Retinal pigment epithelial cell (primary cell): ENCODE measurements at places on chromosomes 13 and 19.

- no peak for DNase-seq
Observed at GRCh38 chr19:843836-844545, 3.2 kb downstream of the PRTN3 start.

DNA sequence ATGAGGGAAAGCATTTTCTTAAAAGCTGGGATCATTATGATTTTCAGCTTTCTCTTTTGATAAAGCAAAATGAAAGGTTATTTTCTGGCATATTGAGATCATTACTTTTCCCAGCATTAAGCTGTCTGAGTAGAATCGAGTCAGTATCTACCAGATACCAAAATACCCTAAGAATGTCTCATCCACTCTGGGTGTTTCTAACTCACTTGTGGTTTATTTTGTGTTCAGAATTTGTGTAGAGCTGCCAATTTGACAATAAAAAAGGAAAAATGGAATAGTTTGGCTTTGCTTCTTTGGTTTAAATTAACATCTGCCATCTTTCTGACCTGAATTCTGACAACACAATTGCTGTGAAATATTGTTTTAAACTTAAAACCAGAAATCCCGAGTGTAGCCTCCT is 438.7 kb upstream of the ARGLU1 start:
- DNase-seq, result no peak

GRCh38 chr13:111973186-111973585 is 93.8 kb upstream of the SOX1 start:
- DNase-seq, result no peak

DNA sequence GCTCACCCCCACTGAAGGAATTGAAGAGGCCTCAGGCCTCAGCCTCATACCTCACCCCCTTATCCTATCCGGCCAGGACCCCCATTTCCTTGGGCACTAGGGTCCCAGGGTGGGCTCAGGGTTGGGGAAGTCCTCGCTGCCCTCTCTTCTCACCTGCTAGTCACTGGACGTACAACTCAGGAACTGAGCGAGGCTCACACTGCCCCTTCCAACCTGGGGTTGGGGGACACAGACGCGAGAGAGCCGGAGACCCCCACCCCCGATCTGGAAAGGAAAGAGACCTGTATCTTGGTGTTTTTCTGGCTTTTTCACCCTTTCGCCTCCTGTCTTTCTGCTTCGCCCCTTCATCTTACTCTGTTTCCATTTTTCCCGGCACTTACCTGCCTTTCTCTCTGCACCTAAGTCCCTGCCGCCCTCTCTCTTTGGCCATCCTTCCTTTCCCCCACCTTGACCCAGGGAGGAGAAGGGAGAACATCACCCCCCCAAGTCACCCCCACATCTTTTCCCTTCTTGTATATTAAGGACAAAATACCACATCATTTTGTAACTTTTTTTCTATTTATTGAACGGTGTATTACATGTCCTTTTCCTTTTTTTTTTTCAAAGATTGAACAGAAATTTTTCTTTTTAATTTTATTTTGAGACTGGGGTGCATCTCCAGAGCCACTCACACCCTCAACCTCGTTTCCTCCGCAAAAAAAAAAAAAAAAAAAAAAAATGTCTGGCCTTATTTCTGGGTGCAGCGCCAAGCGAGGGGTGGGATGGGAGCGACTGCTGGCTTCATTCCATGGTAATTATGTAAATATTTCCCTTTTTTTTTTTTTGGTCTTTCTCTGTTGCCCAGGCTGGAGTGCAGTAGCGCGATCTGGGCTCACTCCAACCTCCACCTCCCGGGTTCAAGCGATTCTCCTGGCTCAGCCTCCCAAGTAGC is 36.6 kb downstream of the ZSWIM4 start:
- no peak for DNase-seq

DNA sequence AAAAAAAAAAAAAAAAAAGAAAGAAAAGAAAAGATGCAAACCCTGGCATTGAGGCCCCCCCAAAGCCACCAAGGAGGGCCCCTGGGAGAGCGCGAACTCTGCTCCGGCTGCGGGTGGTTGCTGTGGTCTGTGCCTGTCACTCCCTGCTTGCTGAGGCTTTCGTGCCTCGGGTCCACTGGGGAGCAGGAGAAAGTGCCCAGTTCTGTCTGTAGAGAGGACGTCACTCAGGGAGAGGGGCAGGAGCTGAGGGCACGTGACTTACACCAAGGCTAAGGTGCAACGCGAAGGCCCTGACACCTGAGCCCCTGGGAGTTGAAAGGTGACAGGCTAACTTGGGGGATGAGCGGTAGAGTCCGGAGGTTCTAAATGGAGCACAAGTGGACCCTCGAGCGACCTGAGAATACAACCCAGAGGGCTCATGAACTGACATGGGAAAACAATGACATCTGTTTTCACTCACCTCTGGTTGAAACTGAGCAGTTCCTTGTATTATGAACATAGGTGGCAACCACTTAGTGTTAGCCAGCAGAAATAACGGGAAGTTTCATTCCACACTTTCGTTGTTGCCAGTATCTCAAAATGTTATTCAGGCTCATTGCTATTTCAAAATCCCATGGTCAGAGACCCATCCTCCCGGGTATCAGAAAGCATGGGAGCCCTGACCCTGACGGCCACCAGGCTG is 69.2 kb upstream of the TM9SF2 start:
- no peak for DNase-seq
